Tongue (tissue), 3 donors: ENCODE measurements at places on chromosomes 16 and 17. TPM values are rescaled to one million over a fixed set of nuclear protein-coding genes. Genes with fewer than 3 reads are reported as not detected.

The KRTAP4-6 gene
- total RNA-seq = not detected

The MYH10 gene
- 86.1 TPM for total RNA-seq

The P2RX5 gene
- 13.5 TPM for total RNA-seq

The MARCHF10 gene
- total RNA-seq = 0.10 TPM

The OTOP2 gene
- total RNA-seq = not detected

The GNGT2 gene
- 0.92 TPM for total RNA-seq

The SEC14L5 gene
- total RNA-seq = 3.1 TPM

The NKD1 gene
- total RNA-seq = 15.7 TPM

The SSTR5 gene
- 0.72 TPM for total RNA-seq

The MYCBPAP gene
- total RNA-seq = 0.21 TPM

The MGAT5B gene
- not detected for total RNA-seq

The SHCBP1 gene
- 14.4 TPM for total RNA-seq

The FOXL1 gene
- 1.8 TPM for total RNA-seq

The ANKRD13B gene
- 13.8 TPM for total RNA-seq

- no peak for DNase-seq
Measured at GRCh38 chr16:6496996-6497395, 835.6 kb upstream of the RBFOX1 start.

DNA sequence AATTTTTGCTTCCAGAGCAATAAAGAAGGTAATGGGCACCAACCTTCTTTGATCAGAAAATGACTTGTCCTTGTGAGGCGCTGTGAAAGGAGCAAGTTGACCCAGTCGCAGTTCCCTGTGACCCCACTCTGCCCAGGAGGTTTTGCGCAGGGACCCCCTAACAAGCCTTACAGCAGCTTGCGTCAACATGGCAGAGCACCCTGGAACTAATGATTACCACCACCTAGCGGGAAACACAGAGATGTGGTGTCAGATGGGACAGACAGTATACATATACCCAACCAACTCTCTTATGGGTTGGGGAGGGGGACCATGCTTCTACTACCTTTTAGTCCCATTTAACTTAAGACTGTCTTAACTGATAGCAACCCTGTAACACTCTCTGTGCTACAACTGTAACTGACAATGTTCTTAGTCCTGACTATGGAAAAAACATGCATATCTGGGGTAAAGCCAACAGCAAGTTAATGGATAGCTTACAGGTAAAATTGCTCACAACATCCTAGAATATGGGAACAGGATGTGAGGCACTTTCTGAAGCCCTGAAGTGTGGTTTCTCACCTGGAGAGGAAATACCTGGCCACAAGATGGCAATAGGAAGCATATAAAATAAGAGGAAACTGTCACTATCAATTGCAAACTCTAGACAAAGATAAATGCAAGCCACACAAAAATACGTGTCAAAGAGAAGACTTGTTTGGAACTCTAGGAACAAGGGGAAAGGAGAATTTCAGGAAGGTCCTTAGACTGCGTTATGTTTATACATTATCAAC is 3.0 kb downstream of the KARS1 start:
- no peak for DNase-seq

DNA sequence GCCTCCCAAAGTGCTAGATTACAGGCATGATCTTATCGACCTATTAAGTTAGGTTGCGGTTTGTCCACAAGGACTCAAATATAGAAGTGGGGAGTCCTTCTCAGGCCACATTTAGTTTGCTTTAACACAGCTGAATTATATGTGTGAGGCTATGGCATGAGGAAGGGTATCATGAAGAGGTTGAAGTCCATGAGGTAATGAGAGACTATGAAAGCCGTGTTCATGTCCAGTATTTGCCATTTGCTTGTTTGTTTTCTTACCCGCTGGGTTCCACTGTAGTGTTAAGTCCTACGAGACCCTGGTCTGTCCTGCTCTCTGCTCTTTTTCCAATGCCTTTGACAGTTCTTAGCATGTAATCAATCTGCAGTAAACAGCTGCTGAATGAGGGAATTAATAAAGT is 1072.4 kb upstream of the EEF2KMT start:
- no peak for DNase-seq

DNA sequence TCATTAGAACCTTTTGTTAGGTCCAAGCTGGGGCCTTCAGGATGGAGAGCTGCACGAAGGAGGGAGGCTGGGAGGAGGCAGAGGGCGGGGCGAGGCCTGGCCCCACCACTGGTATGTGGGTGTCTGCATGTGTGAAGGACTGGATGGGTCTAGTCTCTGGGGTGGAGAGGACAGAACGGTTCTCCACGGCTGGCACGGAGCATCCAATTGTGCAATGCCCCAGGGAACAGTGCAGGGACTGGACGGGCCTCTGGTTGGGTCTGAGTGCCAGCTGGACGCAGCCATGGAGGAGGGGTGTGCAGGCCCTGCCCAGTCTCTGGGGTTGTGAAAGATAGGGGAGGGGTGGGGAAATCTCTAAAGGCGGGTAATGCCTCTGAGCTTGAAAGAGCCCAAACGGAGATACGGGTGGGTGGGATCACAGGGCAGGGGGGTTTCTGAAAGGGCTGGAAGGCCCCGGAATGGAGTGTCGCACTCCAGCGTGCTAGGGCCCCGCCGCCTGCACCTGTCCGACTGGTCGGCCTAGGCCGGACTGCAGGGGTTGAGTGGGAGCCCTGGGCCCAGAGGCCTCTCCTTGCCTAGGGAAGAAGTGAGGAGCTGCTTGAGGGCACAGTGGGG is 1.6 kb downstream of the PPL start:
- no peak for DNase-seq

DNA sequence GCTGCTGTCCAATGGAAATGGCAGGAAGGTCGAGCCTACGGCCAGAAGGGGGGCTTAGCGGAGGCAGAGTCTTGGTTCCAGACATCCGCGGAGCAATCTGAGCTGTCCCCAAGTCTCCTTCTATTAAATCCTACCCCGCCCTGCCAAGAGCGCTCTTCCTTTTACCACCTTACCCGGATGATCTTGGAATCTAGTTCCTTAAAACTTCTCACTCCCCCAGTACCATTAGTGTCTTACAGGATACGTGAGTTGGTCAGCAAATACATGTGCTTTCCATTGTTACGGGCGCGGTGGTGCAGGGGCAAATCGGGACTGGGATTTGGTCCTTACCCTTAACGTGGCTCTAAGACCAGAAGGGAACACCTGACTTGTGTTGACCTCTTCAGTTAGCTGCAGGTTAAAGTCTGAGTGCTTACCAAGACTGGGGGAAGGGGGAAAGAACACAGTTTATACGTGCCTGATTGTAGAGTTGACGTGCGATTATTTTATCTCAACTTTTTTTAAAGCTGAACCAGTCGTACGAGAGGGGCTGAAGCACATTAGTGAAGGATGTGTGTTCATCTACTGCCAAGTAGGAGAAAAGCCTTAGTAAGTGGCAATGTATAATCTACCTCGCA is 495 bp downstream of the TXNDC17 start:
- no peak for DNase-seq

DNA sequence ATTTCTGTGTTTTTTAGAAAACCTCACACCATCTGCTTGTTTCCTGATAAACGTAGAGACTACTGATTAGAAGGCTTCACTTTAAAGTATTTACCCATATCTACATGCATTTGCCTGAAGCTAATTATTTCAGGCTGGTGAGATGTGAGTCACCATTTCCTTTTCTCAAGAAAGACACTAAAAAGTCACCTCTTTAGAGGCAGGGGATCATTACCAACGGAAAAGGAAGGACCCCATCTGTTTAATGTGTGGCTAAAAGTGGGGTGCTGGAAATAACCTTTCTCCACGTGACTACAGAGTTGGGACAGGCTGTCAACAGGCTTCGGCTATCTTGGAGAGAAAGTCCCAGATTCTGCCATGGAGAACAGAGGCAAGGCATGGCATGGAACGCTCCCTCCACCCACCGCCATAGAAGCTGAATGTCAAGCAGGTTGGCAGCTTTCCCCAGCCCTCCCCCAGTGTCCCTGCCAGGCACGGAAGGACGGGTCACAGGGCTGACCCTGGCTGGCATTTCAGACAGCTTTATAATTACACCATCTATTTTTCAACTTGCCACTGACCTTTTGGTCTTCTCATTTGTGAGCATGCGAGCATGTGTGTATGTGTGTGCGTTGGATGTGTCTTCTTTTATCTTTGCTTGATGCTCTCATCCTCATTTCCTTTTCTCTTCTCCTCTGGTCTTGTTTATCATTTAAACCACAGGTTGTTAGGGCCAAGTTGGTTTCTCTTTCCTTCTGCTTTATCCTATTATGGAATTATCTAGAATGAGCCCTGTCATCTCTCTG is 157.0 kb downstream of the CPPED1 start:
- no peak for DNase-seq

GRCh38 chr16:2985893-2986355 is 5.7 kb upstream of the PKMYT1 start:
- DNase-seq = peak; percentile 51

DNA sequence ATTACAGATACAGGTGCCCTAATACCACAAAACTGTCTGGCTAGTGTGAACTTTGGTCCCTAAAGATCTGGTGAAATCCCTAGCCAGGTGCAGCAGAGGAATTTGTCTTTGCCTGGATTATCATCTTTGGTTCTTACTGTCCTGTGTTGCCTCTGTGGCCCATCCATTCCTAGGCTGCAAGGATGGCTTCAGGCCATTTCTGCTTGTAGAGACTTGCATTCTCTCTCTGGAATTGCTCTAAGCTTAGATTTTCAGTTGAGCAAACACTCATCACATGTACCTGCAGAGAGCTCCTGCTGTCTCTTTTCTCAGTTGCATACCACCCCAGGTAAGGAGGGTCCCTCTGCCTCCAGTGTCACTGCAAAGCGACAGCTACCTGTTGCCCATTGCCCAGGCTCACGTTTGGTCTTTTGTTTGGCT is 114.9 kb downstream of the PRKCA start:
- peak; percentile 24 for DNase-seq

DNA sequence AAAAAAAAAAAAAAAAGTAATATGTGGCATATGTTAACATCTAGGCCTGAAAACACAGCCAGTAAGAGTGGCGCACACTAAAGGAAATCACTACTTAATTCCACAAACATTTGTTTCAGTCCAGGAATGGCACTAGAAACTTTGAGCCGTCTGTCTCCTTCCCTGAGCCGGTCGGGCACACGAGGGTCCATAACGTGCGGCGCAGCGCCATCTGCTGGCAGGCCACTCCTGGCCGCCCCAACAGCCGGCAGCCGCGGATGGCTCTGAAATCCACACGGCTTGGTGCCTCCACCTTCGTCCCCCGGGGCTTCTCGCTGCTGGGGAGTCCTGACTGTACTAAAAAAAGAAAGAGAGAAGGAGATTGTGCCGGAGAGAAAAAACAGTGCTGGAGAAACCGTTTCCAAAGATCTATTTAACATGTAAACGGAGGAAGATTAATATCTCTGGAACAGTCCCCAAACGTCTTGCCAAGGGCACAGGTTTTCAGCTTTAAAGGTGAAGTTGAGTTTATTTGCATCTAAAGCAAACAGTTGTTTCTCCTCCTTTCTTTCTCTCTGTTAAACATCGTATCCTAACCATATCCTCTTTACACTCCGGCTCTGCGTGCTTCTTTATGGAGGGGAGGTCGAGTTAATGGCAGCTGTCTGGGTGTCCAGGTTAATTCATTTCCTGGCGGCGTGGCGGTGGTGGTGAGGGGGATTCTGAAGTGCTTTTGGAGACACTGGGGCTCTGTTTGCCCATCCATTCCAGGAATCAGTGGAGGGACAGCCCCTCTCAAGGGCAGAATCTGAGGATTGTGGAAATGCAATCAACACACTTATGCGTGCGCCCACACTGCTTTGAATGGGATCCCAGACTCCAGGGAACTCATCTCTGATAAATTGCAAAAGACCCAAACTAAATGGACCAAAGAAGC is 611.3 kb upstream of the SALL1 start:
- DNase-seq = peak; percentile 89

DNA sequence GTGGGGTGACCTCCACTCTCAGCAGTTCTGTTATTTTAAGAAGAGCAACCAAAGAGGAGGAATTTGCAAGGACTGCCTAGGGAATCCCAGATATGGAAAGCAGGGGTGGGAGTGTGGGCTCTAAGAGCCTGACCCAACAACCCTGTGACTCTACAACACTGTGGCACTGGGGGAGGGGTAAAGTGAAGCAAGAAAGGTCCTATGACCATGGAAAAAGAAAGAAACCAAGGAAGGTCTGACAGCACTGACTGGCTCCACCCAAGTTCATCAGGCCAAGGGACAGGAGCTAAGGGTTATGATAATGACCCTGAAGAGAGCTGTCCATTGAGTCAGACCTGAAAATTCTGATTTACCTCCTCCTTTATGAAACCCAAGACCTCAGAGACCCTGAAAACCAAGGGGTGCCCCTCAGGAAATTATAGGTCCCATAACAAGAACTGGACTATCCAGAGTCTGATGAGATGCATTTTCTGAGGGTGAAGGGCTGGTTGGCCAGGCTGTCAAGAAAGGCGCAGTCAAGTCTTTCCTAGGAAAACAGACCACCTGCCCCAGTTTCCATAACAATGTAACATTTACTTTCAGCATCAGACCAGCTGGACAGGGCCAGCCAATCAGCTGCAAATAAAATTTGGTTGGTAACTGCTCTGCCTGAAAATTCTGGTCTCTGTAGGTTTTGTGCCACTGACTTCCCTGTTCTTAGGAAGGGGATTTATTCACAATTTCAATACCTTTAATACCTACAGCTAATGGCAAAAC is 53.8 kb upstream of the MTMR4 start:
- DNase-seq = peak; percentile 36

DNA sequence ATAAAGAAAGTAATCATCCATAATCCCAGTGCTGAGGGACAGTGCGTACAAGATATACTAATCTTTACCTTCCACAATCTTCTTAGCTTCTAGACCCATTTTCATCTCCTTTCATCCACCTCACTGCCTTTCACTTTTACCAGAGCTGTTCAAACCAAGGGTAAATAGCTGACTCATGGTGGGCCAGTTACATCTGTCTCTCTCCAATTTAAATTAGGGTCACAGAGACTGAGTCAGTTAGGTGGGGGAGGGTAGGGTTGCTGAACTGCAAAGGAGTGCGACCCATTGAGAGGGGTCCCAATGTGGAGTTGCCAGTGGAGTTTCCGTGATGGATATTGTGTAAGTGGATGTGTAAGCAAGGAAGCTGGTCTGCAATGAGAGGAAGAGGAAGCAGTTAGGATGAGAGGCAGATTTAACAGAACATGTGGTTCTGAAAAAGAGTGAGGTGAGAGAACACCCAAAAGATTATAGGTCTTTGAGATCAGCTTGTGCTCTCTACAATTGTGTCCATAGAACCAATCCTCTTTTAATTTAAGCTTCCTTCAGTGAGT is 83.5 kb downstream of the GP2 start:
- DNase-seq = no peak

DNA sequence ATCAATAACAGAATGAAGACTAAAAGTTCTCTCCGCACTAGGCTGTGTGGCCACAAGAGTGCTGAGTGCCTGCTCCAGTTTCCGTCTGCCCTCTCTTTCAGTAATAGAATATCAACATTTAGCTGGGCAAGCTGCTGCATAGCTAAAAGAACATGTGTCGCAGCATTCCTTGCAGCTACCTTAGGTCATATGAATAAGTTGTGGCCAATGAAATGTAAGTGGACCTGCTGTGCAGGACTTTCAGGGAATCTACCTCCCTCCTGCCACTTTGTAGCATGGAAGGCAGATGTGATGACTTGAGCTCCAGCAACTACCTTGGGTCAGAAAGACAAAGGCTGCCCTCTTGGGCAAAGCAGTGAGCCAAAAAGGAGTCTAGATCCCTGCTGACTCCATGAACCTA is 25.4 kb downstream of the SLC39A11 start:
- no peak for DNase-seq

GRCh38 chr17:58060596-58061191 is 22.5 kb upstream of the DYNLL2 start:
- peak; percentile 88 for DNase-seq
